ENCODE measurements at places on chromosomes 7 and 10.

GRCh38 chr7:82810558-82811259 is 352.0 kb downstream of the PCLO start:
- DNase-seq: no peak

GRCh38 chr7:77858278-77858677 is 59.7 kb downstream of the PHTF2 start:
- no peak for DNase-seq

DNA sequence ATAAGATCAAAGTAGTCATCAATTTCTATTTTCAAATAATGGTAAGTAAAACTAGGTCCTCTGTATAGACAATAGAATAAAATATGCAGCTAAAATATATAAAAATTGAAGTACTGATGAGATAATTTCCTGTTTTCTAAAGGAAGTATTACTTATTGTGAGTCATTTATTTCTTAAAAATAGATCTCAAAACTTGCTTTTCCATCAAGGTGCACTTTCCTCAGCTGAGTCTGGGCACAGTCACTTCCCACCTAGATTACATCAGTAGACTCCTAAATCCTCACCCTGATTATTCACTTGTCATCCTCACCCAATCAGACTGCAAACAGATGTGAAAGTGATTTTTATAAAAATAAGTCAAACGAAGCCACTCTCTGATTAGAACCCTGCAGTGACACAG is 211.5 kb downstream of the POM121L12 start:
- DNase-seq: no peak

- DNase-seq: no peak
Measured at GRCh38 chr7:13282377-13282980, 595.0 kb downstream of the ARL4A start.

DNA sequence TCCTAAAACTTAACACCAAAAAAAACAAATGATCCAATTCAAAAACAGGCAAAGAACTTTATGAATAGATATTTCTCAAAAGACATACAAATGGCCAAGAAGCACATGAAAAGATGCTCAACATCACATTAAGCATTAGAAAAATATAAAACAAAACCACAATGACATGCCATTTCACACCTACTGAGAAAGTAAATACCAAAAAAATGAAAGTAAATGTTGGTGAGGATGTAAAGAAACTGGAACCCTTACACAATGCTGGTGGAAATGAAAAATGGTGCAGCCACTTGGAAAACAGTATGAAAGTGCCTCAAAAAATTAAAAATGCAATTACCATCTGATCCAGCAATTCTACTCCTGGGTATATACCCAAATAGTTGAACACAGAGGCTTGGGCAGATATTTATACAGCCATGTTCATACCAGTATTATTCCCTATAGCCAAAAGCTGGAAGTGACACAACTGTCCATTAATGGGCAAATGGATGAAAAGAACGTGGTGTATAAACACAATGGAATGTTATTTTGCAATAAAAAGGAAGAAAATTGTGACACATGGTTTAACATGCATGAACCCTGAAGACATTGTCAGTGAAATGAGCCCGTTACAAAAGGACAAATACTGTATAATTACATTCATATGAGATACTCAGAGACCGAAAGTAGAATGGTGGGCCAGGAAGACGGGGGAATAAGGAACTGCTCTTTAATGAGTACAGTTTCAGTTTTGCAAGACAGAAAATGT is 89.0 kb downstream of the JMJD1C start:
- DNase-seq: no peak

DNA sequence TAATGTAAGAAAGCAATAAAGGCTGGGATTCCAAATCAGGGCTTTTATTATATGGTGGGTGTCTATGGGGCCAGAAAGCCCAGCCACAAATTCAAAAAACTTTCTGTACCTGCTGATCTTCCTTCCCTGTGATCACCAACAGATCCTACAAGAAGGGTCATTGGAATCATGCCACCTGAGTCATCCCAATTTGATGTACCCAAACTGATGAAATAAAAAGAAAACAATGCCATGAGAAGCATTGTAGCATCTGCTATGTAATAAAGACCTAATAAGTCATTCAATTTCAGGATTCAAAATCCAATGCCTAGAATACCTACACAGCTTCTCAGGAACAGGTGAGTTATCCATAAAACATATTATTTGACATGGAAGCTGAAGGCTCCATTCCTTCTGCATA is 228.8 kb downstream of the DKK1 start:
- DNase-seq: no peak

DNA sequence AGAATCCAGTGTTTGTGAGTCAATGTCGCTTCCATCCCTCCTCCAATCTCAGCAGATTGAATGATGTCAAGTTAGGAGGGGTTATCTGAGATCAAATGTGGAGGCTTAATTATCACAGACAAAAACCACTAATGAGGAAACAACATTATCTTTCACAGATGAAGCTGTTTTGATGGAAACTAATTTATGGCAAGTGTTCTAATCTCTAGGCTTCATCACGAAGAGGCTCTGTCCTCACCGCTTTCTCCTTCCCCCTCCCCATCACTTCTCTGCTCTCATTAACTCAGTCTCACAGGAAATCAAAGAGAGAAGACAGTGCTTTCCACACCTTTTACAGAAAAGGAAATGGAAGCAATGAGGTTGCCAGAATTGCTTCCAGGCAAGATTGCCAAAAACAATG is 283.7 kb downstream of the BMPER start:
- no peak for DNase-seq

DNA sequence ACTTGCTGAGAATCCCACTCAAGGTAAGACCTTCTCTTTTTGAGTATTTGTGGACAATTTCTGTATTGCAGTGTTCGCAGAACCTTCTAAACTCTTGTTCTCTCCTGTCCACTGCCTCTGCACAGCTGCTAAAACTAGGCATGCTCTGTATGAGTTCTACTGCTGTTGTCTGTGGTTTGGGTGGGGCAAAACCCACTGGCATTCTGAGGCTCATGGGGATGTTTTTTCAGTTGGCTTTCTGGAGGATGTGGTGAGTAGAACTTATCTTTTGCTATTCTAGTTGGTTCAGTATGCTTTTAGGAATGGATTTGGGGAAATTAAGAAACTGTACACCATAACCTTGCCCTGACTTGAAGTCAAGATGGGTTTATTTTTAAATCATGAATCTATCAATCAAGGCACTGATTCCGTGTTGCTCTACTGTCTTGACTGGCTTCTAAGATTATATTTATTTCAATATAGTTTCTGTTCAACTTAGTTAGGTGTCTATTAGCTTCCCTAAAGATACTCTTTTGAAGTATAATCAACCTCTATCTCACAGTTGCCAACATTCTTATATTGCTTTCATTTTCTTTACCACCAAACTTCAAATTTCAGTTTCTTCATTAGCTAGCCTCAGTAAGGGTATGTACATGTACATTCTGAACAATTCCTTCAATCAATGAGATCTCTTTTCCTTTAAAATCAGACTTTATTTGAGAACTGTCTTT is 25.0 kb upstream of the C1GALT1 start:
- DNase-seq: no peak

GRCh38 chr10:25999295-25999981 is 65.4 kb downstream of the MYO3A start:
- DNase-seq: no peak

- DNase-seq: no peak
Measured at GRCh38 chr10:43430926-43431663, 5.8 kb upstream of the ZNF487 start.

DNA sequence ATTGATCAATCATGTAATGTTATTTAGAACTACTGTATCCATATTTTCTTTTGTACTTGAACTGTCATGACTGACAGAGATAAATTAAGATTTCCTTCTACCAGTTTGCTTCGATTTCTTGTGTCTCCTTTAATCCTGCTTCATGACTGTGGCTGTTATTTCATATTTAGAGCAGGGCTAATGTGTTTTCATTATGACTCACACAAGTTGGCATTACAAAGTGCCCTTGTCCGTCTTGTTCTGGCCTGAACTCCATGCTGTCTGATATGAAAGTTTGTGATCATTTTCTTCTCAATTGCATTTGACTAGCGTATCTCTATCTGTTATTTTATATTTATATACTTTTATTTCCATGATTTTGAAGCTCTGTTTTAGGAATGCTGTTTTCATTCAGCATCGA is 344.1 kb upstream of the PRKCQ start:
- no peak for DNase-seq

GRCh38 chr7:116683786-116684185 is 11.8 kb downstream of the MET start:
- no peak for DNase-seq

- no peak for DNase-seq
Measured at GRCh38 chr7:127959770-127960169, 71.5 kb downstream of the LRRC4 start.

DNA sequence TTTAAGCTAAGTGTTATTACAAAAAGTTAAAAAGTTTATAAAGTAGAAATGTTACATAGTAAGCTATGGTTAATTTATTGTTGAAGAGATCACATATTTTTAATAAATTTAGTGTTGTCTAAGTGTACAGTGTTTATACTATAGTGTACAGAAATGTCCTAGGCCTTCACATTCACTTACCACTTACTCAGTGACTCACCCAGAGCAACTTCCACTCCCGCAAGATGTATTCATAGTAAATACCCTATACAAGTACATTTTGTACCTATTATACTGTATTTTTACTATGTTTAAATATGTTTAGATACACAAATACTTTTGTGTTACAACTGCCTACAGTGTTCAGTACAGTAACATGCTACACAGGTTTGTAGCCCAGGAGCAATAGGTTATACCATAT is 69.2 kb downstream of the DNAJC1 start:
- no peak for DNase-seq

DNA sequence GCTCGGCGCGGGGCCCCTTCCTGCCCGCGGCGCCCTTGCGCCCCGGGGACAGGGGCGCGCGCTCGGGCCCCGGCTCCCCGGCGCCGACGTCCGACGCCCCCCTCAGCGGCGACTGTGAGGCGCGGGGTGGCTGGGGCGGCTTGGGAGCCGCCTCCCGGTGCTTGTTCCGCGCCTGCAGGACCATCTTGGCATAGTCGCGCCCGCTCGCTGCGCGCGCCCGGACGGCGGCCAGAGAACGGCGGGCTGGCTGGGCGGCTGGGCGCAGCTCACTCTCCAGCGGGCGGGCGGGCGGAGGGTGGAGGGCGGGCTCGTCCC is at the start of gene DPY19L1:
TSS of gene DPY19L1 (minus strand) at position 275 of the 315 bp plus-strand sequence. CDS start at position 184, 91 bp downstream.
- DNase-seq: no peak

GRCh38 chr7:151940048-151940811 is 16.0 kb upstream of the GALNTL5 start:
- no peak for DNase-seq

DNA sequence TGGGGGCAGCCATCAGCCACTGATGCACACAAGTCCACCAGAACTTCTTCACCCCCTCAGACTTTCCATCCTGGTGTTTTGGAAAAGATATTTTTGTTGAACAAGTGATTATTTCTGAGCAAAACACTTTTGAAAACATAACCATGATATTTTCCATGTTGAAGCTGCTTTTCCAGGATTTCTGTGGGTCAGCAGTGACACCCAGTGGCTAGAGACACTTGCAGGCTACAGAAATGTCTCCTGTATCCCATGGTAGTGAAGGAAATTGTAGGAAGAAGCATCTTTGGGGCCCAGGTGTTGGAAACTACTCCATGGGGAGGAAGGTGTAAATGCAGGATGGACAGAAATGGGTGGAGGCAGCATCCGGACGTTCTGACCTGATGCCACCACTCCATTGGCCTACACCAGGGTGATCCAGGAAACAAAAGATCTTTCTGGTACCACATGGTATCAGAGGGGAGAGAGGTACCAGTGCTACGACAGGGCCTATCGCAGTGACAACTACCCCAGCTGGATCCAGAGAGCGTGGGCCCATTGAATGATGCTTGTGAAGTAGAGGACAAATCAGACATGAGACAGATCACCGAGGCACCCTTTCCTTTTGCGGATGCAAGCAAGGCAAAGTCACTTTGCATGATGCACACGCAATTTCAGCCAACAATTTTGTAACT is 111.7 kb upstream of the COBL start:
- DNase-seq: no peak

- no peak for DNase-seq
Measured at GRCh38 chr7:3215624-3216585, 85.1 kb upstream of the SDK1 start.

DNA sequence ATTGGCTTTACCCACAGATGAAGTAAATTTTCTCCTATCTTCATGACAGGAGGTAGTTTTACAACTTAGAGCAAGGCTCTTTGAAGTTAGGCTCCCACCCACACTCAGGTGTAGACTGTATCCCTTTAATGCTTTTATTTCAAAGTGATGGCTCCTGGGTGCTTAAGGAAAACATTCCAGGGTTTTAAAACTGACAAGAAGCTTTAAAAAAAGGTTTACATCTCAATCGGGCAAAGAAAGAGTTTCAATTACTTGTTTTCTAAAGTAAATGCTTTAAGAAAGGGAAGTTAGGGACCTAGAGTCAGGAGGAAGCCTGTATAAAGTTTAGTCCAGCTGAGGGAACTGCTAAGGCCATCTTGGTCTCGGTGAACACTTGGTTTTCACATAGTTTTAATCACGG is 1153.8 kb upstream of the C7orf33 start:
- DNase-seq: no peak

DNA sequence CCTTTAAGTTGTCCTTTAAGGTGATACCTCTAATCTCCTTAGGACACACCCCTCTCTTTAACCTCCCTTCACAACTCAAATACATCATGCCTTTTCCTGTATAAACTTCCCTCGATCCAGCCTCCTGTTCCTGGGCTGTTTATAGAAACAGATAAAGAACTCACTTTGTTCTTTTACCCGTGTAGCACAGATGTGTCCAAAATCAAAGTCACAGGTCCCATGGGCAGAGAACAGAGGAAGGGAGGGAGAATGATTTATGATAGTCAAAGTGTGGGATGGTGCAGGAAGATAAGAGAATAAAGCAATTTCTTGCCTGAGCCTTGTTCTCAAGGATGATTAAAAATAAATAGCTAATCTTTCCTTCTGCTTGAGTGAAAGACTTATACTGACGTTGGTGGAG is 50.3 kb upstream of the CABCOCO1 start:
- no peak for DNase-seq

DNA sequence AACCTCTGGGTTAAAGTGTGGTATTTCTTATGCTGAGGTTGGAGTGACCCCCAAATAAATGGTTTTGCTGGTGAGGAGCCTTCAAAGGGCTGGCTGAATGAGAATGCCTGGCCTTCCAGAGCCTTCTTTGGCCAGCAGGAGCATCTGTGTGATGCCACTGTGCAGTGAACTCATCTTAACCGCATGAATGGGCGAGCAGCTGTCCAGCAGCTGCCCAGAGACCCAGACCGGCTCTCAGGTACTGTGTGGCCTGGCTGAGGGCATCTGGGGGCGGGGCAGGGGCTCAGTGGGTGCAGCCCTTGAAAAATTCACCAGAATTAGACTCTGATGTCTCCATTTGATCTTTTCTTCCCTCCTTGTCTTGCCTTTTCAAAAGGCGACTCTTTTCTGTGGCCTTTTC is 59.0 kb downstream of the SYPL1 start:
- DNase-seq: no peak

Measured in stimulated activated CD4-positive, alpha-beta T cell treated with anti-CD3 and anti-CD28 coated beads, Interleukin-15, amount 100 ng/mL, for 1 hour (primary cell).